ENCODE measurements at places on chromosomes 5 and 9.
A peak's percentile ranks its signal among the peaks of the same experiment; 100 is the strongest.

- peak; percentile 34 for DNase-seq
These were observed 17.1 kb downstream of the KCTD16 start for GRCh38 chr5:144187699-144188294.

GRCh38 chr5:115541611-115542010 lies 3.0 kb downstream of the FEM1C start:
- DNase-seq, result no peak

DNA sequence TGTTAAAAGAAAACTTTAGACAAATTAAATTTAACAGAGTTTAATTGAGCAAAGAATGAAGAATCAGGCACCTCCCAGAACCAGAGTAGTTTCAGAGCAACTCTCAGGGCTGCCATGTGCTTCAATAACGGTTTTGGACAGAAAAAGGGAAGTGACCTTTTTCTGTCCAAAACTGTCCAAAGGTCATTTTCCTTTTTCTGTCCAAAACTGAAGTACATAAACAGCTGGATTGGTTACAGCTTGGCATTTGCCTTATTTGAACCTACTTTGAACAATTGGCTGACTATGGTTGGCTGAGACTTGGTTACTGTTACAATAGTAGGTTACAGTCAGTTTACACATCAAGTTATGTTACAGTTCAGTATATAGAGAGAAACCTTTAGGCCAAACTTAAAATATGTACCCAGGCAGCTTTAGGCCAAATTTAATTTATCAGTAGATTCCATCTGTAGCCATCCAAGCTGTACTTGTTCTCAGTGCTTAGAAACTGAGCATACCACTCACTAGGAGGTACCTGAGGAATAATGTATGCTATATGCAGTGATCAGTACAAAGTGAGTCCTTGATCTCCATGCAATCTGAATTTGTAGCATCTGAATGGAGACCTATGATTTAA lies 44.0 kb downstream of the C9orf85 start:
- no peak for DNase-seq

- DNase-seq, result no peak
These were observed 8.9 kb downstream of the SRP19 start for GRCh38 chr5:112869948-112870347.

- no peak for DNase-seq
These were observed 34.9 kb downstream of the LURAP1L start for GRCh38 chr9:12809720-12810119.

- DNase-seq, result no peak
These were observed 49.9 kb upstream of the HSPA9 start for GRCh38 chr5:138625134-138625533.

GRCh38 chr9:127423476-127423933 lies 677 bp upstream of the ZNF79 start:
- no peak for DNase-seq

- DNase-seq, result no peak
These were observed 167.9 kb downstream of the ARHGEF28 start for GRCh38 chr5:73793911-73794310.

DNA sequence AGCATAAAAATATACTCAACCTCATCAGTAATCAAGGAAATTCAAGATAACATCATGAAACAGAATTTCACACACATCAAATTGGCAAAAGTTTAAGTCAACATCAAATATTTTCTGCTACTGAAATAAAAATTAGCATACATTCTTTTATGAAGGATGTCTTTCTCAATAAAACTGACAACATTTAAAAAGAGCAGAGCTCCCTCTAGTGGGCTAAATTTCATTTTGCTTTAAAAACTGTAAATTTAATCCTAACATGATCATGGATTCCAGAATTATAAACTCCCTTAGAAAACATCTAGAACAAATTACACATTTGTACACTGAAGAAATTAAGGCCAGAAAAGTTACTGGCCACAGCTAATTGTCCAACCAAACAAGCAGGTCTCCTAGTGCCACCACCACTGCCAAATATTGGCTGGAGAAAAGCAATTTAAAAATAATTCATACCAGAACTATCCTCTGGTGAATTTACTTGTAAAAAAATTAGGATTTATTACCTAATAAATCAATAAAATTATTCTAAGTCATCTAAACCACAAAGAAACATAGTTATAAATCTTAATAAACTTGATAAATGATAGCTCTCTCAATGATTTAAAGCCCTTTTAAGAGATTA lies 31.2 kb downstream of the DEPDC1B start:
- no peak for DNase-seq

DNA sequence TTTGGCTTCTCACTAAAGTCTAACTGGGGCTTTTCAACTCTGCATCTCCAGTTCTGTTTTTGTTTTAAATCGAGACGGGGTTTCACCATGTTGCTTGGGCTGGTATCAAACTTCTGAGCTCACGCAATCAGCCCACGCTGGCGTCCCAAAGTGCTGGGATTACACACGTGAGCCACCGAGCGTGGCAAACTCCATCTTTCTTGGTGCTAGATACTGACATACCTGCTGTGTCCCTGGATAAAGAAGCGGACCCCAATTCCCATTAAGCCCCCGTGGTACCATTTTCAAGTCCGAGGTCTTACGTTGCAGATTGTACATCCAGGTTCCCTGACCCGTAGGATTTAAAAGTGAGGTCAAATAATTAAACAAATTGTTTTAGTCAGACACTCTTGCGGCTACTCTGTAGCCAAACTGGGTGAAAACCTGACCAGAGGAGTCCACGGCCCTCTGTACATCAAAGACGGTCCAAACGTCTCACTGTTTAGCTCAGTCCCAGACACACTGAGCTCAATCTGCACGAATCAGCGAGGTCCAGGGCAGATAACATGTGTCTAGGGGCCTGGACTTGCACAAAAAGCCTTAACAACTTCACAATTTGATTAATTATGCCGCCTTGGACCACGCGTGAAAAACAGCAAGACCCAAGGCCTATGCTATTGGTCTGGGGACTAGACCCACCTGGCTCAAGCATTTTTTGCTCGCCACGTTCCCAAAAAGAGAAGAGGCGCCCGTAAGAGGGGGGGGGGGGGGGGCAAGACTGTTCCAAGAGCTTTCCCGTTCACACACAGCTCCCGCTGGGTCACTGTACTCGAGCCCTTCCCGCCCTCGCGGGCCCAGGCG lies 727 bp upstream of the DNAJA1 start:
- peak; percentile 60 for DNase-seq

- no peak for DNase-seq
These were observed 71.9 kb upstream of the LRRTM2 start for GRCh38 chr5:138946831-138947560.

GRCh38 chr9:3906437-3907213 lies 380.8 kb upstream of the RFX3 start:
- no peak for DNase-seq

GRCh38 chr5:111514087-111514486 lies 1.8 kb upstream of the STARD4 start:
- no peak for DNase-seq

DNA sequence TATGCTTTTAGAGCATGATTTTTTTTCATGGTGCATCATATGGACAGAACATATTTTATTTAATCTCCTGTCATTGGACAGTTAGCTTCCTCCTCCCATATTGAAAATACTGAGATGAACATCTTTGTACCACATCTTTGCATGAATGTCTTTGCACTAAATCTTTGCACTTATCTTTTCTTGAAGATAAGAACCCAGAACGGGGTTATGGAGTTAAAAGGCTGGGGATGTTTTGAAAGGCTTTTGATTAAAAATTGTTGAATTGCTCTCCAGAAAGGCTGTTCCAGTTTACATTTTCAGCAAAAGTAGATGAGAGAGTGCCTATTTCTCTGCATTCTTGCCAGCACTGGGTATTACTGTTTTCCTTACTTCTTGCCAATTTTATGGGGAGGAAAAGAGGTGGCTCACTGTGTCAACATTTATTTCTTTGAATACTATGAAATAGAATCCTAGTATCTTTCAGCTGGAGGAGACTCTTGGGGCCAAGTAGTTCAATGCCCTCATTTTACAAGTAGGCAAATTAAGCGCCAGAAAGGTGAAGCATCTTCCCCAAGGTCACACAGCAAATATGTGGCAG lies 7.2 kb downstream of the NCS1 start:
- DNase-seq, result no peak

DNA sequence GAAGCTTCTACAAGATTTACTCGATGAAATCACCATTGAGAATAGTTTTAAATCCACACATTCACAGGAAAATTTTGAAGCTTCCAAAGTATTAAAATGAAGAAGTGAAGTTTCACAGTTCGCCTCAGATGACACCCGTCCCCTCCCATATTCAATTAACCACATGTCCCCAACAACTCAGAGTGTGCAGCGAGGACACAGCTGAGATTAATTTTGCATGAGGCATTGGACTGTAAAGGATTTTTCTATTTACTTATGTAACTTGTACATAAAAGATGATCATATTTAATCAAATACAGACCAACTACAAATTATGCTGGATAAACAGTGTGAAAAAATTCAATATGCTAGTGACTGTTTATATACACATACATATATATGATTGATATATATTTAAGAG lies 84.7 kb upstream of the OLFM1 start:
- DNase-seq, result no peak

GRCh38 chr9:87701931-87702421 lies 23.9 kb upstream of the CTSL start:
- no peak for DNase-seq

DNA sequence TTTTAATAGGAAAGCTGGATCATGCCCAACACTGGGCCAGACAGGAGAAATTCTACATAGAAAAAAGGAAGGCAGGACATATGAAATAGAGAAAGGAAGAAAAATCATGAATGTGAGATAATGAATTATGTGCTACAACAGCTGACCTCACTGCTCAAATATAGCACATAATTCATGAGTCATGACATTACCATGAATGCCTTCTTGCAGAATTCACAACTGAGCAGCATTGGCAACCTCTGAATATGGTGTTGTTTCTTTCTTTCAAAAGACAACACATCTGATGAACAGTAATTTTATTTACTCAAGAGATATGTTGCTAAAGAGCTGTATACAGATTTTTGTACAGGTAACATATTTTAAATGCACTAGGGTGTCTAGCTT lies 34.4 kb downstream of the APBA1 start:
- no peak for DNase-seq

- no peak for DNase-seq
These were observed 481.5 kb upstream of the TUSC1 start for GRCh38 chr9:26159575-26160392.

DNA sequence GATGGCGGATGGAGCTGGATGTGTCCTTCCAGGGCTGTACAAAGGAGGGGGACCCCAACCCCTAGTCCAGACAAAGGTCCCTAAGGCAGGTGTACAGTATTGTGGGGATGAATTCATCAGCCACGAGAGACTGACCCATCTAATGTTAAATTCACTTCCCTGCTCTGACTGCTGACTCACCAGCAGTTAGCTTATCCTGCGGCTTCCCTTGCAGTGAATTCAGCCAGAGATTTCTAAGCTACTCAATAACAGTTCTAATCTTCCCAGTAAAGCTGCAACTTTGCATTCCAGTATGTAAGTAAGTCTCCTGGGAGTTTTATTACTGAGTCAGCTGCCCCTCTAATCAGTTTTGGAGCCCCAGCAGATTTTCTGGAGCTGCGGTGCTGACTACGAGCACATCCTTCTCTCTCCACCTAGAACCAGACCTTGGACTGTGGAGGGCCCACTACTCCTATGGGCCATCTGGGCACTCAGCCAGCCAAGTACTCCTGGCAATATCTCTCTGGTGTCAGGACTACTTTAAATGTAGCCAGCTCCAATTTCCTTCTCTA lies 16.1 kb downstream of the B4GALT1 start:
- peak; percentile 76 for DNase-seq

GRCh38 chr9:109399258-109399767 lies 78.5 kb upstream of the EPB41L4B start:
- no peak for DNase-seq

DNA sequence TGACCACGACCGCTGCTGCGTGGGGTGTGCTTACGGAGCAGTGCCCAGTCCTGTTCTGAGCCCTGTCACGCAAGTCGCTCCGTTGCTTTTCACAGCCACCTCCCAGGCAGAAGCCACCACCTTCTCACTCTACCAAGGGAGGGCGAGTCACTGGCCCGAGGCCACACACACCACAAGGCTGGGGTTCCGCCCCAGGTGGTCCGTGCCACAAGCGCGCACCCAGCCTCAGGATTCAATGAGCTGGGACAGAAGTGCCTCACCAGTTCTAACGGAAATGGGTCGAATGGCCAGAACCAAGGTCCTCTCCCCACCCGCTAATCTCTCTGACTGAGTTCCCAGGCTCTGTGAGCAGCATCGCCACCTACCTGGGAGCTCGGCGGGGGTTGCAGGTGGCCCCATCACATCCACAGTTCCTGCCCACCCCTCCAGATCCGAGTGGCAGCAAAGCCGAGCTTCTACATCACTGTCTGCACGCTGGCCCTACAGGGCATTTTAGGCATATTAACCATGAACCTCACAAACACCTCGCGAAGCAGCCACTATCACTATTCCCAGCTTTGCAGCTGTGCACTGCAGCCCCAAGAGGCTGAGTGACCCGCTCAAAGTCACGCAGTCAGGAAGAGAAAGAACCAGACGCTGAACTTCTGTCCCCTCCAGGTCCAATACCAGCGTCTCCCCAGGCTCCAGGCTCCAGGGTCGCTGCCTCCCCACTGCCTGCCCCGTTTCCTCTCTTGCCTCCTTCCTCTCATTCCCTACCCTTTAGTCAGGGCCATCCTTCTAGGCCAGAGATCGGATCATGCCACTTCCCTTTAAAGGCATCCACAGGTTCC lies 92.1 kb upstream of the PHYKPL start:
- DNase-seq, result no peak

DNA sequence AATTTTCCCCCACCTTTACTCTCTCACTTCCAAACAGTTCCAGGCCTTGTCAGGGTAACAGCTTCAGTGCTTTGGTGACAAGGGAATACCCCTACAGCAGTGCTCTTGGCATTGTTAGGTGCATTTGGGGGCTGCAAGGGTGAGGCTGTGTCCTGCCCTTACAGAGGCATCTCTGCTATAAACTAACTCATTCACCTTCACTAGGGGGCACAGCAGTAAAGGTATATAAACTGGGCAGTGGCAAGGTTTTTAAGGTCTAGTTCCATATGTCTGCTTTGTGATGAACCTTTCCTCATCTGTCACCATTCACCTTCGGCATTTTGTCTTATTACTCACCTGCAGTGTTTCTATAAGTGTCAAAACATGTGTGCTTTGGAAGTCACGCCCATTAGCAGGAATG lies 79.1 kb upstream of the GPR151 start:
- no peak for DNase-seq

- no peak for DNase-seq
These were observed 23.4 kb upstream of the GABRP start for GRCh38 chr5:170760113-170760512.

- peak; percentile 42 for DNase-seq
These were observed 15.4 kb downstream of the LMAN2 start for GRCh38 chr5:177336112-177336511.

DNA sequence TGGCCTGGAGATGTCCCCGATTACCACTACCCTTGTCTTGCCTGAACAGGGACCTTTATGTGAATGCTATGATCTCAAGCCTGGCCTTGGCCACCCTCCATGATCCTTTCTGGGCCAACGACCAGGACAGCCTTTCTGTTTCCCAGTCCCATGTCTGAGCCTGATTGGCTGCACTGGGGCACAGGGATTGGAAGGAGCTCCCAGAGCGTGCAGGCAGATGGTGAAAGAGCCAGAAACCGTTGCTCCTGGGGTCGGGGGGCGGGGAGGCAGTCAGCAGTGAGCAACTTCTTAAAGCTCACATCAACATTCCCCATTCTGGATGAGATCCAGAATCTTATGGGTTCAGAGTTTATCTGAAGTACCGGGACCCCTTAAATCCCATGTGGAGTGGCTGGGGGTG lies 84.4 kb downstream of the INSYN2B start:
- no peak for DNase-seq
